ENCODE measurements at places on chromosomes 3 and 15. TPM values are rescaled to one million over a fixed set of nuclear protein-coding genes. Genes with fewer than 3 reads are reported as not detected.

The TUSC7 gene
- not detected for total RNA-seq

The C3orf20 gene
- 0.21 TPM for total RNA-seq

The DCP1A gene
- total RNA-seq: 80.2 TPM

The CHP1 gene
- total RNA-seq: 76.6 TPM

The NEK11 gene
- total RNA-seq: 4.2 TPM

The GRAMD2A gene
- not detected for total RNA-seq

The GMNC gene
- total RNA-seq: not detected
